ENCODE measurements at places on chromosomes 4 and X. TPM values are rescaled to one million over a fixed set of nuclear protein-coding genes. Genes with fewer than 3 reads are reported as not detected.

- H3K27me3 ChIP-seq, result no peaks in the 10 kb centered on the region
- H3K36me3 ChIP-seq, result no peaks in the 10 kb centered on the region
- DNase-seq, result no peak
- H3K4me3 ChIP-seq, result no peak overlapping the region
- H3K4me1 ChIP-seq, result no peaks in the 10 kb centered on the region
- no peak overlapping the region for H3K27ac ChIP-seq
Measured at GRCh38 chrX:140672840-140673731, 36.5 kb upstream of the LINC00632 start.

GRCh38 chrX:101357166-101357795, 8.7 kb upstream of the TIMM8A start:
- no peak overlapping the region for H3K4me3 ChIP-seq
- no peaks in the 10 kb centered on the region for H3K27me3 ChIP-seq
- no peaks in the 10 kb centered on the region for H3K4me1 ChIP-seq
- no peaks in the 10 kb centered on the region for H3K36me3 ChIP-seq
- DNase-seq, result no peak

GRCh38 chr4:76665153-76665552, 230.1 kb downstream of the SHROOM3 start:
- H3K27ac ChIP-seq, result no peak overlapping the region
- H3K27me3 ChIP-seq, result no peaks in the 10 kb centered on the region

DNA sequence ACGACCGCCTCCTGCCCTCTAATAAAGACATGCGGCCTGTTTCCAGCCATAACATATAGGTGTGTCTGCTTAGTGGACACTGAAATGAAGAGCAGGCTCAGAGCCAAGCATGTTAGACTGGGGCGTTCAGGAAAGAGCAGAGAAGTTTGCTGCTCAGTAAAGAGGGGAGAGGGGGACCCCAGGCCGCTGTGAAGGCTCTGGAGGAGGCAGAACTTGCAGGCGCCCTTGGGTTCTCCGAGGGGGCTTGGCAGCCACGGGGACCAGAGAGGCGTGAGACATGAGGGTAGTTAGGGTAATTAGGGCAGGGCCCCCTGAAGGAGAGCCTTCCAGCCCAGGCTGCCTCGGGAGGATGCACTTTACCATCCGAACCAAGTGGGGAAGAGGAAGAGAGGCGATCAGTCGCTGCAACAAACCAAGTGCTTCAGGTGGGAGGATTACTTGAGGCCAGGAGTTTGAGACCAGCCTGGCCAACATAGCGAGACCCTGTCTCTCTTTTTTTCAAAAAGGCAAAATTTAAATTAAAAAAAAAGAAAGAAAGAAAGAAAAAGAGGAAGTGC, 46.6 kb upstream of the CDKN2AIP start:
- no peaks in the 10 kb centered on the region for H3K27me3 ChIP-seq
- H3K36me3 ChIP-seq, result no peaks in the 10 kb centered on the region
- peaks cover 5% of the 10 kb centered on the region for H3K4me1 ChIP-seq
- DNase-seq, result no peak

DNA sequence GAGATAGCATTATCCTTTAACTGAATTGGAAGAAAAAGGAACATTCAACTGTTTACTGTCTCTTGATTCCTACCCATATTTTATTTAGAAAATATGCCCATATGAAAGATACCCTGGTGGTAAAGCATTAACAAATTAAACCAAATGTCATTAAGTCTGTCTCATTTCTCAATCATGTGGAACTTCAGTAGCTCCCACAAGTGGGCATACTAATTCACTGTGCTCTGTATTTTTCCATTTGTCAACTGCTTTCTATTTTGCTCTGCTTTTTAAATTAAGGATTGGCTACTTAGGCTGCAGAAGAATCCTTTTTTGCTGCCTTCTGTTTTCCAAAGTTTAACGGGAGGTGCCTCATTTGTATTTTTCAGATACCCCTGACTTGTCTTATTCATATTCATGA, 77.2 kb downstream of the DDIT4L start:
- no peaks in the 10 kb centered on the region for H3K36me3 ChIP-seq
- H3K27ac ChIP-seq, result no peak overlapping the region
- H3K4me1 ChIP-seq, result no peaks in the 10 kb centered on the region
- no peak for DNase-seq

GRCh38 chr4:87644286-87644685, 5.8 kb upstream of the DMP1 start:
- H3K4me3 ChIP-seq, result no peak overlapping the region
- no peak for DNase-seq
- H3K27ac ChIP-seq, result no peak overlapping the region
- H3K4me1 ChIP-seq, result no peaks in the 10 kb centered on the region

- peaks cover 35% of the 10 kb centered on the region for H3K4me1 ChIP-seq
- H3K36me3 ChIP-seq, result no peaks in the 10 kb centered on the region
- H3K27ac ChIP-seq, result peak overlapping the region; percentile 81
- peak; percentile 79 for DNase-seq
- no peaks in the 10 kb centered on the region for H3K27me3 ChIP-seq
Measured at GRCh38 chr4:101346351-101347266, 717 bp downstream of the PPP3CA start.

Gene SLC38A5
- polyA plus RNA-seq, result 34.0 TPM

Gene ATP2B3
- polyA plus RNA-seq, result not detected

Gene PRRG3
- not detected for polyA plus RNA-seq

Gene COL4A5
- not detected for polyA plus RNA-seq

Gene GCNA
- not detected for polyA plus RNA-seq

Gene MAGEE2
- not detected for polyA plus RNA-seq
